ENCODE measurements at places on chromosomes 2 and 18. TPM values are rescaled to one million over a fixed set of nuclear protein-coding genes. Genes with fewer than 3 reads are reported as not detected.

DNA sequence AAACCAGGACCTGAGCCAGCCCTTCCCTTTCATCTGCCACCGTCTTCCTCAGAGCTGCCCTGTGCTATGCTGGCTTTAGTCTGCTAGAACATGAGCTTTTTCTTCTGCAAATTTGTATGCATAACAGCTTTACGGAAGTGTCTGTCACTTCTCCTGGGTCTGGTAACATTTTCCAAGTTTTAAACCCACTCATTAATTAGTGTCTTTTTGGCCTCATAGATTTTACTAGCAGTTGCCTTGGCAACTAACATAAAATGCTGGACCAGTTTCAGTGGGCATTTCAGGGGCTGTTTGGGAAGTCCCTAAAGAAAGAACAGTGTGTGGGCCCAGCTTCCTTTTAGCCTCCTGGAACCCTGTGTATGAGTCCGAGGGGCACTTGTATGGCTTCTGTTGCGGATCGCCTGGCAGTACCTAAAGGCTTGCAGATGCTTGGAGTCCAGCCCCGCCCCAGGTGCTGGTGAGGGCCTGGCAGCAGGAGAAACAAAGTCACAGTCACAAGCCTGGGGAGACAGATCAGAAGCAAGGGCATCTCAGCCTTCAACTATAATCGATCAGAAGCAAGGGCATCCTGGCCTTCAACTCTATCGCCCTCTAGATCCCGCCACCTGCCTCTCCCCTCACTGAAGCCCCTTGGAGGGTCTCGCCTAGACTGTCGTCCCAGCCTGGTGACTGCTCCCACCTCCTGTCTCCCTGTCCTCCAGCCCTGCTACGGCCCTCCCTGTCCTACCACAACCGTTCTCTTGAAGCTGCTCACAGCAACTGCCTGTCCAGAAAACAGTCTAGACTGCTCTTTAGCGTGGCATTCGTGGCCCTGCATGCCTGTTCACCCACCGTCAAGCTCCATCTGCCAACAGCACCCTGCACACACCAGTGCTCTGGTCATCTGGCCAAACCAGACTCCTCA, 36.8 kb upstream of the MAPRE3 start:
- no peak for DNase-seq

Gene SPDYA
- 0.90 TPM for total RNA-seq

Gene SERPINB10
- not detected for total RNA-seq

Gene COL4A4
- 3.3 TPM for total RNA-seq

Gene SCN9A
- 20.7 TPM for total RNA-seq

- no peak for DNase-seq
These were observed 37.0 kb upstream of the EPC2 start for GRCh38 chr2:148607566-148607965.

GRCh38 chr2:16123421-16123820, 183.1 kb downstream of the MYCN start:
- DNase-seq: no peak

DNA sequence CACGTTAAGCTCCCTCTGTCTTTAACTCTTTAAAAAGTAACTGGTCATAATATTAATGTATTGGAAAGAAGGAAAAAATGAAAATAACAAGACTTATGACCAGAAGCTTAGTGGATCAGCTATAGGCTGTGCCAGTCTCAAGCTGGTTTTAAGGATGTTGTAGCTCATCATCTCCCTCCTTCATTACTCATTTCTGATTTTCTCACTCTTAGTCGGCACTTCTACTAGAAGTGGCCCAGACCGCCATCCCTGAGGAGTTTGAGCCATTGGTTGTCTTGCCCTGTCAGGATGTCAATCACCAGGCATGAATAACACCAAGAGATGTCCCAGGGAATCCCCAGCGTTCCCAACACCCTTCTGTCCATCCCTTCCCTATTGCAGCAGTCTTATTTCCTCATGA, 151.5 kb downstream of the ASXL3 start:
- DNase-seq: no peak

DNA sequence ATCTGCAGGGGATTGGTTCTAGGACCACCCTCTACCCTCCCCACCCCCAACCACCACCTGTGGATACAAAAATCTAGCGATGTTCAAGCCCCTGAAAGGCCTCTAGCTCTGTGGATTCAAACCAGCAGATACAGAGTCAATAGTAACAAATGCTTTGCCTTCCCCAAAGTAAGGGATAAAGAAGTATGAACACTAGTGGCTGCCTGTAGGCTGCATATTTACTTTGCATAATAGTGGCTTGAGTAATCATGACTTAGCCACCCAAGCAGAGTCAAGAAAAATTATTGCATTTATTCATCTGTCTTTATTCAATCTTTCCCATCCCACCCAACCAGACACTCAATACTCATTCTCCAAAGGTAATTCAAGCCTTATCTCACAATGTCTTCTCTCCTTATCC, 43.8 kb downstream of the SOCS6 start:
- DNase-seq: no peak

GRCh38 chr2:22786817-22787216, 598.2 kb upstream of the KLHL29 start:
- no peak for DNase-seq

DNA sequence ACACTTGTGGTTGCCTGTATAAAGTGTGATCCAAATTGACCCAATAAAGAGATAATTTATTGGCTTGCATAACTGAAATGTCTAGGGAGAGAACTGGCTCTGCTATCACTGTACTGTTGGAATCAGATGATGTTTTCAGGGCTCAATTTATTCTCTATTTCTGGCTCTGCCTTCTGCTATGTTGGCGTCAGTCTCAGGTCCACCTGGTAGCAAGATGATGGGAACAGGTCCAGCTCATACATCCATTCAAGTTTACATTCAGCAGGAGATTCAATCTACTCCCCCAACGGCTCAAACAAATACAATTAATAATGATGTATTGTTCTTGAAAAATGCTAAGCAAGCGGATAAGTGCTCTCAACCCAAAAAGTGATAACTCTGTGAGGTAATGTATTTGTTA, 297.7 kb upstream of the SYT4 start:
- DNase-seq: no peak

DNA sequence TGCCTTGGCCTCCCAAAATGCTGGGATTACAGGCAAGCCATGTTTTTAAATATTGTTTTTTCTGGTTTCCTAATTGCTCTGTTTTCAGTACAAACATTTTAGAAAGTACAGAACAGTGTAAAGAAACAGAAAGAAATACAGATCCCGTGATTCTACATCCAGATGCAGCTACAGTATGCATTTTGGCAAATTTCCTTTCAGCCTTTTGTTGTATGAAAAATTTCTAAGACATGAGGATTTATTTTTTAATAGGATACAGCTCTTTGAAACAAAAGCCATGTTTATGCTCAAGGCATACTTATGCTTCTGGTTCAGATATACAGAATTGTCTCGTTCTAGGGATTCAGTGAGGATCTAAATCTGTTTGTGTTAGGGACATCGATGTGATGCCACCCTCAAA, 109.5 kb downstream of the MAP2 start:
- no peak for DNase-seq

GRCh38 chr2:189555232-189555631, 25.4 kb downstream of the SLC40A1 start:
- no peak for DNase-seq

DNA sequence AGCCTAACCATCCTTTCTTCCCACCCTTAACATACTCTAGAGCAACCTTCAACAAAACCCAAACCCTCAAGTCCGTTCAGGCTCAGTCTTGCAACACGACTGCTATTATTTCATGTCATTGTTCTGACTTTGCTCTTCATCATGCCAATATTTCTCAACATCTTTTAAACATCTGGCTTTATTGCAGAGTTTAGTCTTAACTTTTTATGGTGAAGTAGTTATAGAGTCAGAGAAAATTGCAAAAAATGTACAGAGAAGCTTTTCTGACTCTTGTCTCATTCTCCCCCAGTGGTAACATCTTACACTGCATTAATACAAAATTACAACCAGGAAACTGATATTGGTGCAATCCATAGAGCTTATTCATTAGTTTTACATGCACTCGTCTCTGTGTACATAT, 3.9 kb downstream of the MARCO start:
- no peak for DNase-seq

GRCh38 chr18:6797171-6797570, 67.7 kb downstream of the ARHGAP28 start:
- DNase-seq: no peak

Gene RNF152
- 12.3 TPM for total RNA-seq

DNA sequence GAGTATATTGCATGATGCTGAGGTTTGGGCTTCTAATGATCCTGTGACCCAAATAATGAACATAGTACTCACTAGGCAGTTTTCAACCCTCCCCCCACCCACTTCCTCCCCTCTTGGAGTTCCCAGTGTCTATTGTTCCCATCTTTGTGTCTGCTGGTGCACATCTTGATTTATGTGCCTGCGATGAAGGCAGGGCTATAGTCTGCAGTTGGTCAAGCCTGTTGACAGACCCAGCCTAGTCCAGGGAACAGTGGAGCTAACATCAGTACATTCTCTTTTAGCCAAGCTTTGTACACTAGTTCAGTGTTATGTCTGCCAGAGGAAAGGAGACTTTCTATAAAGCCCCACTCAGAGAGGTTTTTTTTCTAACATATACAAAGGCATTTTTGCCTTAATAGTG, 287.6 kb downstream of the CPS1 start:
- DNase-seq: no peak

DNA sequence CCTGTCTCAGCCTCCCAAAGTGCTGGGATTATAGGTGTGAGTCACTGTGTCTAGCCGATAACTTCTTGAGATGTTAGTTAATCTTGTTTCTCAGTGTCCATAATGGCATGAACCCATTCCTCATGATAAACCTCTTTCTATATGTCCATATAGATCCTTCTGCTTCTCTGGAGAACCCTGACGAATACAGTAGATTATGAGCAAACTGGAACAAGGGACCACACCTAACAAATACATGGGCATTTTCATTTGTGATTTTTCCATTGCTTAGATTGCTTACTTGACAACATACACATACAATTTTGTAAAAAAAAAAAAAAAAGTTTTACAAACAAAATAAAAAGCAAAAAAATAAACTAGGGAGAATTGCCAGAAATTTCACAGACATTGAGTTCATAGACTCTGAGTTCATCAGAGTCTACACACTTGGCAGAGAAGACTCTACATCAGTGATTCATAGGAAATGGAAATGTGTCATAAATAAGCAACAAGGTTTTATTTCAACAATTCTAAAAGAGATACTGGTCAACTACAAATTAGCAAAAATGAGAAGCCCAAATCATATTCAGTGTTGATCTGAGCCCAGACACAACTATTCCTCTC, 96.7 kb downstream of the GALR1 start:
- no peak for DNase-seq

DNA sequence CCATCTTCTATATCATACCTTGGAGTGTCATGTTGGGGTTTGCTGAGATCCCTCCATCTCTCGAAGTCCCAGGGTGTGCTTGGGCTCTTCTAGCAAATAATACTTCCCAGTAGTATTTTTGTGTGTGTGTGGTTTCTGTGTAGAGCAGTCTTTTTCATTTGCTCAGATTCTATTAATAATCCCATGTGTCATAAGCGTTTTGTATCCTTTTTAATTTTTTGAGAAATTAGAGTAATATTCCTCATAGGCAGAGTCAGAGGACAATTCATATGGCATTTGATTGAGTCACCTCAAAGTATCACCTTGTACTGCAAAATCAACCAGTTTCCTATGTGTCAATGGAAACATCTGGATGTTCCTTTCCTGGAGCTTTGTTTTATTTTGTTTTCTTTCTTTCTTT, 37.4 kb upstream of the PPP1R1C start:
- no peak for DNase-seq

Gene PPP1R1C
- total RNA-seq: 3.9 TPM

Gene COLEC11
- 1.6 TPM for total RNA-seq

DNA sequence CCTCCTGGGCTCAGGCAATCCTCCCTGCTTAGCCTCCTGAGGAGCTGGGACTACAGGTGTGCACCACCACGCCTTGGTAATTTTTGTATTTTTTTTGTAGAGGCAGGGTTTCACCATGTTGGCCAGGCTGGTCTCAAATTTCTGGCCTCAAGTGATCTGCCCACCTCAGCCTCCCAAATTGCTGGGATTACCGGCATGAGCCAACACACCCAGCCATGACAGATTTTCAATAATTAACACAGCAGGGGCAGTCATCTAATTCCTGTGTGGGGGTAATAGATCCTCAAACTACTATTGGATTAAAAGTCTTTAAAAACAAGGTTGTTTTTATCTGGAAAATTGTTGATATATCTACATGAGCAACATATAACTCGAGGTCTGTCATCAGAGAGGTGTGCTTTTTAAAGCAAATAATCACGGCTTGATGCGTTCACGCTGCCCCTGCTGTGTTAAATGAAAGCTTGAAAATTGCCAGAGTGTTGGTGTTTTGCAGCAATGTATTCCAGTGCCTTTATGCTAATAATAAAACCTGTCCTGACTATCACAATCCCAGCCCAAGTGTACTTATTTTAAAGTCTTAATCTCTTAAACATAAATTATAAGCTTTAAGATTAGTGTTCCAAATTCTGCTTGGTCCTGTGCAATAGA, 35.6 kb upstream of the ASB1 start:
- DNase-seq: no peak

- no peak for DNase-seq
These were observed 288.0 kb upstream of the REV1 start for GRCh38 chr2:99777656-99778290.

Gene SERPINB4
- not detected for total RNA-seq

Gene CFC1
- not detected for total RNA-seq

Gene SMYD5
- total RNA-seq: 19.0 TPM

GRCh38 chr2:76316691-76317090, 606.0 kb upstream of the GCFC2 start:
- no peak for DNase-seq

- no peak for DNase-seq
These were observed 285.6 kb downstream of the THSD7B start for GRCh38 chr2:137050949-137051348.

DNA sequence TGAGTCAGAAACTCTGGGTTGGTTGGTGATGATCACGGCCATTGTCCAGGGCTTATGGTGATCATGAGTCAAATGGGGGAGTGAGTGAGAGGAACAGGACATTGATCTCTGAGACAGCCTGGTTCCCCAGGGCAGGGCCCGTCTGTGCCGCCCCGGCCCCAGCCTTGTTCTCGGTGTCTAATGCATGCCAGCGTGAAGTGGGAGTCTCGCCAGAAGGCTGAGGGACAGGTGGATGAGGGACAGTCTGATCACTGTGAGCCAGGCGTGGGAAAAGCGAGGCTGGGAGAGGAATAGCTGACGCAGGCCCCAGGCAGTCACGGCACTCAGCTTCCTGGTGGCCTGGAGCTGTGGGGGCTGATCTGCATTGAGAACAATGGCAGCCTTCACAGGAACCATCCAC, 208.3 kb upstream of the HDAC4 start:
- DNase-seq: no peak

All from tibial nerve (tissue), 4 donors.